Suprapubic skin (tissue), 4 donors: ENCODE measurements at places on chromosomes 12 and 14.
A peak's percentile ranks its signal among the peaks of the same experiment; 100 is the strongest.

DNA sequence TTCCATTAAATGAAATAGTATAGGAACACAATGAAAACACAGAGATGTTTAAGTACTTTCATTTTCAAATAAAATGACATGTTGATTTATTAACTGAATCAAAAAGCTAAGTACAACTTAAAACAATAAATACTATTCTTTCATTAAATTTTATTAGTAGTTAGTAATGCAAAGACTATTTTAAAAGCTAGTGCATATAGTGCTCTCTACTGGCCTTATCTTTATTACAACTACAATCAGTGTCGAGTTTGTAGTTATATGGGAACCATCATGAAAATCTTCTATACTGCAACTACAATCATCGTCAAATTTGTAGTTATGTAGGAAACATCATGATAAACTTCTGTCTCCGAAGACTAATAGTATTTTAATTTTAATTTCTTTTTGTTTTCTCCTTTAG, 8.9 kb upstream of the LIN7A start:
- no peak overlapping the region for H3K4me3 ChIP-seq
- DNase-seq: no peak
- H3K27ac ChIP-seq: no peak overlapping the region
- H3K27me3 ChIP-seq: no peaks in the 10 kb centered on the region
- no peaks in the 10 kb centered on the region for H3K36me3 ChIP-seq

DNA sequence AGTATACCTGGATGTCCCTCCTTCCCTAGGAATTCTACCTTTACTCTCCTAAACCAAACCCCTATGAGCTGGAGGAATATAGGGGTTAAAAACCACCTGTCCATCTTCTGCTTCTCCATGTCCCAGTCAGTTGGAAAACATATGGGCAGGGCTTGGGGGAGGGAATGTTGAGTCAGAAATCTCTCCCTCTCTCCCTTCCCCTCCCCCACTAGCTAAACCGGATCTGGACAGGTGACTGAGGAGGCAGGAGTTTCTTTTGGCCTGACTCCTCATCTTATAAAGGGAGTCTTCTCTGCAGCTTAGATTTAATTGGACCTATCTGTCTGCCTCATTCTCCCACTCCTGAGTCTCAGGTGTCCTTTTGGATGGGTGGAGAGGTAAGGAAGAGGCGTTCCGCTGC, 6.1 kb downstream of the ERBB3 start:
- peak overlapping the region; percentile 36 for H3K27ac ChIP-seq
- peaks cover 27% of the 10 kb centered on the region for H3K4me1 ChIP-seq
- no peak overlapping the region for H3K4me3 ChIP-seq
- peaks cover 14% of the 10 kb centered on the region for H3K36me3 ChIP-seq
- no peaks in the 10 kb centered on the region for H3K27me3 ChIP-seq
- DNase-seq: no peak

GRCh38 chr14:75022655-75023054, 19.9 kb downstream of the EIF2B2 start:
- no peak overlapping the region for H3K27ac ChIP-seq
- H3K27me3 ChIP-seq: no peaks in the 10 kb centered on the region
- DNase-seq: no peak
- H3K4me1 ChIP-seq: peaks cover 6% of the 10 kb centered on the region
- peaks cover 56% of the 10 kb centered on the region for H3K36me3 ChIP-seq

DNA sequence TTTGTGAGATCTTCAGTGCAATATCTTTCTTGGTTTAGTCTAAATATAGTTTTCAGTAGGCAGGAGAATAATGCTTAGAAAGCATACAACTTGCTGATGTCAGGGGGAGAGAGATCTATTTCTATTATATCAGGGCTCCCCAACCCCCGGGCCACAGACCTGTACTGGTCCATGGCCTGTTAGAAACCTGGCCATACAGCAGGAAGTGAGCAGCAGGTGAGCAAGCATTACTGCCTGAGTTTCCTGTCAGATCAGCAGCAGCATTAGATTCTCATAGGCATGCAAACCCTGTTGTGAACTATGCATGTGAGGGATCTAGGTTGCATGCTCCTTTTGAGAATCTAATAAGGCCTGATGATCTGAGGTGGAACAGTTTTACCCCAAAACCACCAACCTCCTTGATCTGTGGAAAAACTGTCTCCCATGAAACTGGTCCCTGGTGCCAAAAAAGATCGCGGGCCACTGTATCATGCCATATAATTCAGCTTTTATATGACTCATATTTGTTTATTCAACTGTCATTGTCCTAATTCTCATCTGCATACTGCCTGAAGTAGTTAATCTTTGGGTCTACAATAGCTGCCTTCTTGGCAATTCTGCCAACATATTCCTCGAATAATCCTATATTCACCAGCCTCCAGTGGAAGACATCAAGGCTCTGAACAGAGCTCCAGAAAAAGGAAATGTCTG, 163.6 kb upstream of the DYRK2 start:
- no peaks in the 10 kb centered on the region for H3K36me3 ChIP-seq
- peaks cover 12% of the 10 kb centered on the region for H3K4me1 ChIP-seq
- no peaks in the 10 kb centered on the region for H3K27me3 ChIP-seq
- no peak for DNase-seq
- no peak overlapping the region for H3K27ac ChIP-seq

- H3K27ac ChIP-seq: no peak overlapping the region
- no peak for DNase-seq
- H3K36me3 ChIP-seq: no peaks in the 10 kb centered on the region
These were observed 21.5 kb upstream of the IFNG start for GRCh38 chr12:68180792-68181744.

DNA sequence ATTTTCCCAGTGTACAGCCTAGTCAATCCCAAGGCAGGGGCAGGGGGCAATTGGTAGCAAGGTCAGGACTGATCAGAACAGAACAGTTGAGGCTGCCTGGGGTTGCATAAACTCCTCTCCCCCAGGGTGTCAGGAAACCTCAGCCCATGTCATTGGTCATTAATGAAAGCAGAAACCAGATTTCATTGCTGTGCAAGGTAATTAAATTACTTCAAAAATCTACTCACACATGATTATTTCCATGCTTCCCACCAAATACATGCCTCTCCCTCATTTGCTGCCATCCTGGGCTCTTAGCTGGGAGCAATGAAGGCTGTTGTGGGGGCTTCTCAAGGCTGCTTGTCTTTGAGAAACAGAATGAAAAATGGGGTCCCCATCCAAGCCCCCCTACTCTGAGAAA, 124.2 kb downstream of the PHETA1 start:
- peaks cover 36% of the 10 kb centered on the region for H3K27me3 ChIP-seq
- no peak overlapping the region for H3K4me3 ChIP-seq
- no peak for DNase-seq
- H3K27ac ChIP-seq: no peak overlapping the region
- H3K4me1 ChIP-seq: no peaks in the 10 kb centered on the region

DNA sequence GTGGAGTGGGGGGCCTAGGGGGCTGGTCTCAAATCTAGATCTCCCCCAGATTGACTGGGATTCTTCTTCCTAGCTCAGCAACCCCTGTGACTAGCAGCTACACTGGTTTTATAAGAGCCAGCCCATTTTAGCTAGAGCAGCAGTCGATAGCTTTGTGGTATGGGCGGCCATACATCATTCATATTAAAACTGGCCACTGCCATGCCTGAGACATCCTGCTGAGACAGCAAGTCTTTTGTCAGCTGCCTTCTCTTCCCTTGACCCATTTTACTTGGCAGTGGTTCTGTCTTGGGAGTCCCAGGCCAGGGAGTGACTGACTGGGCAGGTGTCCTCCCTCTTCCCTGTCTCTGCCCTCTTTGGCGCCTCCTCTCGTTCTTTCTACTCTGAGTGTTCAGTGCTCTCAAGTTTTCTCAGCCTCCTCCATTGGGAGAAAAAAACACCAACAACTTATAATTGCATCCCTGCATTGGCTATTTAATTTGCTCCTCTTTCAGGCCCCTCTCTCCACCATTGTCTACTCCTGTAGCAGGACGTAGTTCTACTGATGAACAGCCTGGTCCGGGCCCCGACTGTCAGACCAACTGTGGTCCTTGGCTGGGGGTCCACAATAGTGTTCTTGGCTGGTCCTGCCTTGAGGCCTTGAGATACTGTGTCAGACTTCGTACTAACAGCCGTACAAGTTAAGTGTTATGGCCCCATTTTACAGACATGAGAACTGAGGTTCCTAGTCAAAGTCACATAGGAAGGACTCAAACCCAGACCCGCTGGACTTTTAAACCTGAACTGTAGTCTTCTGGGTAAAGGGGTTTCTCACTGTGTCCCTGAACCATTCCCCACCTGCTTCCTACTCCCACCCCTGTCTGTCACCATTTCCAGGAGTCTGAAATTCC, 18.3 kb upstream of the JDP2 start:
- no peak for DNase-seq
- no peaks in the 10 kb centered on the region for H3K36me3 ChIP-seq
- no peak overlapping the region for H3K4me3 ChIP-seq

GRCh38 chr14:74476607-74477006, 16.5 kb downstream of the NPC2 start:
- H3K4me3 ChIP-seq: no peak overlapping the region
- H3K27me3 ChIP-seq: no peaks in the 10 kb centered on the region
- no peak overlapping the region for H3K27ac ChIP-seq
- H3K36me3 ChIP-seq: peaks cover 58% of the 10 kb centered on the region

DNA sequence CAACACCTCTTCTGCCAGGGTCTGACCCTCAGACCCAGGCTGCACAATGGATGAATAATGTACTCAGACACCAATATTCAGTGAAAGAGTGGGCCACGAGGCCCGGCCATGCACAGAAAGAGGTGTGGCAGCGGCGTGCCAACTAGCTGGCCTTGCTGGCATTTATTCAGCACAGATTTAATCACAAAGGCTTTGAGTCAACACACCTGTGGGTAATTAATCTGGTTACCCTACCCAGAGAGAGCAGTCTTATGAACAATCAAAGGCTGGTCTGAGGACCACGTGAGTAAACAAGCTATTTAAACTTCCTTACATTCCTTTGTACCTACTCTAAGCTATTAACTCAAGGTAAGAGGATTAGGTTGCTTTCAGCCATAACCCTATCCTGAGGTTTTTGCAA, 324.8 kb downstream of the C12orf50 start:
- H3K36me3 ChIP-seq: no peaks in the 10 kb centered on the region
- no peaks in the 10 kb centered on the region for H3K4me1 ChIP-seq
- no peak overlapping the region for H3K27ac ChIP-seq
- no peak for DNase-seq
- no peak overlapping the region for H3K4me3 ChIP-seq
- no peaks in the 10 kb centered on the region for H3K27me3 ChIP-seq

GRCh38 chr12:111316671-111317070, 52.2 kb downstream of the PHETA1 start:
- no peak overlapping the region for H3K4me3 ChIP-seq
- no peaks in the 10 kb centered on the region for H3K4me1 ChIP-seq
- H3K27ac ChIP-seq: no peak overlapping the region
- no peak for DNase-seq
- H3K36me3 ChIP-seq: no peaks in the 10 kb centered on the region

GRCh38 chr12:26246483-26247164, 51.3 kb downstream of the SSPN start:
- H3K27ac ChIP-seq: no peak overlapping the region
- no peaks in the 10 kb centered on the region for H3K36me3 ChIP-seq
- H3K4me3 ChIP-seq: no peak overlapping the region
- no peak for DNase-seq
- H3K27me3 ChIP-seq: no peaks in the 10 kb centered on the region
- H3K4me1 ChIP-seq: peaks cover 5% of the 10 kb centered on the region

DNA sequence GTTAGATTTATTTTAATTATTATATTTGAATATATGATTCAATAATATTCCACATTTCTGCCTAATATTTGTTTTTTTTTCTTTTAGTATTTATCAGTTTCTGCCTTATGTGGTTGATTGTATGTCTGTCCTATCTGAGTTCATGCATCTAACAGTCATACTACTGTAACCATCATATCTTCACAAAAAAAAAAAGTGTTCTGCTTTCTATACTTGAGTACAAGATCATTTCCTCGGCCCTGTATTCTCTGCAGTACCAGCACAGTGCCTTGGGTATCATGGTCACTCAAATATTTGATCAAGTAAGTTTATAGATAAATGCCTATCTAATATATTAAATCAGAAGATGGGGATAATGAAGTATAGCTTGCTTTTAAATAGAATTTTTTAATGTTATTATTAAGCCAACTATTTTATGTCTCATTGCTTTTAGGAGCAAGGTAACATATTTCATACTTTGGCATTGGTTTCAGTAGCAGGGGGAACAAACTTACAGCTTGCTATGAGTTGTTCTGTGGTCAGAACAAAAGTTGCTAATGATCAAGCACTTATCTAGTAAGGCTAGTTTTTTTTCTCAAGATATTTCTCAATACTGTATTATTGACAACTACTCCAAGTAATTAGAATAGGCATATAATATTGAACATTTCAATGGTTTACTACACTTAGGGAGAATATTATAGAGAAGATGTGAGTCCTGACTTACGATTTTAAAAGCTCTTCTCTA, 290.5 kb upstream of the FBXO33 start:
- H3K36me3 ChIP-seq: no peaks in the 10 kb centered on the region
- H3K27ac ChIP-seq: no peak overlapping the region
- no peak for DNase-seq
- H3K27me3 ChIP-seq: no peaks in the 10 kb centered on the region
- H3K4me1 ChIP-seq: no peaks in the 10 kb centered on the region
- H3K4me3 ChIP-seq: no peak overlapping the region

DNA sequence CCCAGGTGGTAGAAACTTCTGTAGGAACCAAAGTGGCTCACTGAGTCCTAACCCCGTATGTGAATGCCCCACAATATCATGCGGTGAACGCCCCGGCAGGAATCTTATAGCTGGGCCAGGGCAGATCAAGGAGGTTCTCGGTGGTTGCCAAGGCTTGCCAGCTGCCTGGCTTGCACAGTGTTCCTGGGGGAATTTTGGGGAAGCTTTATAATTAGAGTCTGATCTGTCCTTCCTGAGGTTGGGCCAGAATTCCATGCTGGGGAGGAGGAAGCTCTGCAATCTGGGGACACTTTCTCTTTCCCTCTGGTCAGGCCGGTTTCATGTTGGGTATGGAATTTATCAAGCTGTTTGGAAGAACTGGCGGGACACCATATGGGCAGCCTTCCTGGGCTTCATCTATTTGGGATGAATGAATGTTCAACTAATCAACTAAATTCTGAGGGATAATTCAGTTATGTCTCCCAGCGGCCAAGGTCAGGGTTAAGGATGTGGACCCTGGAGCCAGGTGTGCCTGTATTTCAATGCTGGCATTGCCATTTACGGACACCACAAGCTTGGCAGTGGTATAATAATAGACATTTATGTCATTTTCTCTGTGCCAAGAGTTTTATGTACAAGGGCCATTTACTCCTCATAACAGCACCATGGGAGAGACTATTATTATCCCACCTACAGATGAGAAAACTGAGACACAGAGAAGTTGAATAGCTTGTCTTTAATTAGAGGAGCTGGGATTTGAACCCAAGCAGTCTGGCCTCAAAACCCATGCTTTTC, 54.3 kb downstream of the SVOP start:
- H3K4me1 ChIP-seq: peaks cover 16% of the 10 kb centered on the region
- no peak for DNase-seq
- no peak overlapping the region for H3K4me3 ChIP-seq
- H3K36me3 ChIP-seq: no peaks in the 10 kb centered on the region
- H3K27ac ChIP-seq: no peak overlapping the region
- H3K27me3 ChIP-seq: no peaks in the 10 kb centered on the region

- DNase-seq: peak; percentile 1
- H3K27ac ChIP-seq: no peak overlapping the region
- H3K4me3 ChIP-seq: no peak overlapping the region
- no peaks in the 10 kb centered on the region for H3K36me3 ChIP-seq
These were observed 65.0 kb upstream of the SINHCAF start for GRCh38 chr12:31390991-31391390.
